ENCODE measurements at places on chromosomes 3 and 15. TPM values are rescaled to one million over a fixed set of nuclear protein-coding genes. Genes with fewer than 3 reads are reported as not detected.

The RBM15B gene
- total RNA-seq: 34.2 TPM

The RAB7A gene
- total RNA-seq: 91.4 TPM

- DNase-seq: no peak
Observed at GRCh38 chr15:85534031-85534430, 153.6 kb downstream of the AKAP13 start.

DNA sequence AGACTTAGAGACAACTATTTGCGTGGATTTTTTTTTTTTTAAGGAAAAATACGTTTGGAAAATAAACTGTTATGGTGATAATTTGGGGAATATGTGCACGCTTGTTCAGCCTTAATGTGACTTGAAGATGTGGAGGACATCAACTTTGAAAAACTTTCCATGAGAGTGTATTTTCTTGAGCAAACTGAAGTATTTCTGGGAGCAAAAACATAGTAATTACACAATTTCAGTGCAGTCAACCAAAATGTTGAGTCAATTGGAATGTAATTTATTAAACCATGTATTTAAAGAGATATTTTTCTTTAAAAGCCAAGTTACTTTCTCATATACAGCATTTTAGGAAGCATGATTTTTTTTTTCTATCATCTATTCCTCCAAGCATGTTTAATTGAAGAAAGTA lies 80.3 kb upstream of the FLNB start:
- DNase-seq: peak; percentile 34

DNA sequence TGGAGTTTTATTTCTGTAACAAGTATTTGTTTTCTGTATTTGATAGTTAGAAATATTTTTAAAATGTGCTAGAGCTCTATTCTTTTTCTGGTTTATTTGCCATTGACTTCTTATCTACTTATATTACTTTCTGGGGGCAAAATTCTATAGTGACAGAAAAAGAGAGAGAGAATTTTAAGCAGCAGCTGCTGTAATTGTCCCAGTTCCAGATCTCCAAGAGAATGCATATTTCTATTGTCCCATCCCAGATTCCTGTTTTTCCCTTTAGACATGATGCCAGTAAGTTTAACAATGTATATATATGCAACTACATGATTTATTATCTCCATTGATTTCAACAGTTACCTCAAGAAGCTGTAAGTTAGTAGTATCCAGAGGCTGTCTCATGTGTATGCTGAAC lies 541.7 kb upstream of the ZNF385D start:
- no peak for DNase-seq

DNA sequence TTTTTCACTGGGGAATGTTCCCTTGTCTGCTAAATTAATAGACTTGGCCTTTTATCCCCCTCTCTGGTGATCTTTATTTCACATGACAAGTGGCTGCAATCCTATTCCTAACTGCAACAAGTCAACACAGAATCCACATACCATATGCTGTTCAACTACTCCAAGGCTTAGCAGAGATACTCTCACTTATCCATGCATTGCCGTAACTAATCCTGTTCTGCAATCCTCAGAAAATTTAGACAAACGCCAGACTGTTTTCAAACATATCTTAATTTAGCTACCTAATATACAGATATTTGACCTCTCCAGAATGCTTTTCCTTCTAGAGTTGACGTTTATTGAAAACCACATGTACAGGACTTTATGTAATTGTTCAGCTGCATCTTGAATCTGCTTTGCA lies 37.9 kb downstream of the EID1 start:
- DNase-seq: no peak

DNA sequence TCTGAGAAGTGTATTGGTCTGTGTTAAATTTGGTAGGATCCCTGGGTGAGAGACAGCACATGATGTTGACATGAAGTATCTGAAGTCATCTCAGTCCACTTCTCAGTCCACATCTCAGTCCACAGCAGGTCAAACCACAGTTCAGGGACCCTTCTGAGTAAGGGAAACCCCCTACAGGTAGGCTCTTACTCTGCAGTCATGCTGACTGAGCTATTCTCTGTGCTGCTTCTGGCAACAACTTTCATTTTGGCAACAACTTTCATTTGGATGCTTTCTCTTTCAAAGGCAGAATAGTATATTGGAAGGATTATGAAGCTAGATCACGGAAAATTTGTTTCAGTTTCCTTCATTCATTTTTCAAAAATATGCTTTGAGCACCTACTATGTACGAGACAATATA lies 178.2 kb upstream of the GOLIM4 start:
- DNase-seq: no peak

- no peak for DNase-seq
Observed at GRCh38 chr15:52797625-52798501, 7.7 kb upstream of the ONECUT1 start.

All from LHCN-M2 (cell line).